Karpas-422 (cell line): ENCODE measurements at places on chromosomes 11 and 22.
A peak's percentile ranks its signal among the peaks of the same experiment; 100 is the strongest.

DNA sequence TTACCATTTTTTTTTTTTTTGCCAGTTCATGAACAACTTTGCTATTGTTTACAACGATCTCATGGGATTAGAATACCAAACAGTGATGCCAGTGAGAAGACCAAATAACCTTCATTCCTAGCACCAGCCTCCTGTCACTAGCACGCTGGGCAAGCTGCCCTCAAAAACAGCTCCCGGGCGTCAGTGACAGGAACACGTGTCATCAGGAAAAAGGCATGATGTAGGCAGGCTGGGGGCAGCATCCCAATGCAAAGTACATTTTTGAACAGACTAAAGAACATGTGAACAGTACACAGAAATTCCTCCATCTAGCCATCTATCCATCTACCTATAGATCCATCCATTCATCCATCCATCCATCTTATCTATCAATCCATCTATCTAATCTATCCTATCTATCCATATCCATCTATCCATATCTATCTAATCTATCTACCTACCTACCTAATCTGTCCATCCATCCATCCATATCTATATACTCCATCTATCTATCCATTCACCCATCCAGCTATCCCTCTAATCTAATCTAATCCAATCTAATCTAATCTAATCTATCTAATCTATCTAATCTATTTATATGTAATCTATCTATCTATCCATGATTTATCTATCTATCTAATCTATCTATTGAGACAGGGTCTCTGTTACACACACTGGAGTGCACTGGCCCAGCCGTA lies 378.5 kb downstream of the SHANK2 start:
- DNase-seq: no peak

GRCh38 chr11:111735262-111736116 lies 30.7 kb downstream of the PPP2R1B start:
- DNase-seq: peak; percentile 81

- no peak for DNase-seq
These were observed 877.6 kb upstream of the CHORDC1 start for GRCh38 chr11:91100427-91100826.

- DNase-seq: no peak
These were observed 6.1 kb upstream of the A4GALT start for GRCh38 chr22:42726811-42727210.

DNA sequence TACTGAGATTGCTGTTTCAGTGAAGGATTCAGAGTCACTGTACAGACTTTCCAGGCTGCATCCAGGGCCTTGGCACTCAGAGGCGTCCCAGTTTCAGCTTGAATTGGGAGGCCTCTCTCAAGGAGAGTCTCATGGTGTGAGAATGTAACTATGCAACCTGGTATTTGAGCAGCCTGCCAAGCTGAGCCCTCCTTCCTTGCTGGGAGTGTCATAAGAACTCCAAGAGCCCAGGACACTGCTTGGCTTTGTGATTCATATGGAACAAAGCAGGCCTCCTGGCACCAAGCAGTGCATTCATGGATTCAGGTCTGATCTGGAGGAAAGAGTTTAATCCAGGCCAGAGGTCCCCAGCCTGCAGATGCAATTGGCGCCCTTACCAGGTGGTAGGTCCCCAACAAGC lies 171.7 kb downstream of the DBX1 start:
- DNase-seq: no peak

DNA sequence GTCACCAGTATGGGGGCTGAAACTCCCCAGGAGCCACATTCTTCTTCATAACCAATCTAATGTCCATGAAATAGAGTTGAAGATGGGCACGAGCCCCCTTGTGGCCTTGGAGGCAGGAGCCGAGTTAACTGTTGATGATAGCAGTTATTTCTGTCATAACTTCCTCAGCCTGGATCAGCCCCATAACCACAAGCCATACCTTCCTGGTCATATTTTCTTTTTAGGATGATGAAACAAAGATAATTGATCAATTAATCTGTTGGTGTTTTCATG lies 65.0 kb upstream of the TTC12 start:
- no peak for DNase-seq

GRCh38 chr22:22464541-22465054 lies 43.9 kb downstream of the ZNF280B start:
- DNase-seq: no peak

GRCh38 chr11:22392561-22392960 lies 54.4 kb downstream of the SLC17A6 start:
- DNase-seq: no peak

GRCh38 chr11:26862801-26863200 lies 131.1 kb upstream of the FIBIN start:
- DNase-seq: no peak

GRCh38 chr22:17913801-17914347 lies 110.5 kb downstream of the MICAL3 start:
- no peak for DNase-seq

DNA sequence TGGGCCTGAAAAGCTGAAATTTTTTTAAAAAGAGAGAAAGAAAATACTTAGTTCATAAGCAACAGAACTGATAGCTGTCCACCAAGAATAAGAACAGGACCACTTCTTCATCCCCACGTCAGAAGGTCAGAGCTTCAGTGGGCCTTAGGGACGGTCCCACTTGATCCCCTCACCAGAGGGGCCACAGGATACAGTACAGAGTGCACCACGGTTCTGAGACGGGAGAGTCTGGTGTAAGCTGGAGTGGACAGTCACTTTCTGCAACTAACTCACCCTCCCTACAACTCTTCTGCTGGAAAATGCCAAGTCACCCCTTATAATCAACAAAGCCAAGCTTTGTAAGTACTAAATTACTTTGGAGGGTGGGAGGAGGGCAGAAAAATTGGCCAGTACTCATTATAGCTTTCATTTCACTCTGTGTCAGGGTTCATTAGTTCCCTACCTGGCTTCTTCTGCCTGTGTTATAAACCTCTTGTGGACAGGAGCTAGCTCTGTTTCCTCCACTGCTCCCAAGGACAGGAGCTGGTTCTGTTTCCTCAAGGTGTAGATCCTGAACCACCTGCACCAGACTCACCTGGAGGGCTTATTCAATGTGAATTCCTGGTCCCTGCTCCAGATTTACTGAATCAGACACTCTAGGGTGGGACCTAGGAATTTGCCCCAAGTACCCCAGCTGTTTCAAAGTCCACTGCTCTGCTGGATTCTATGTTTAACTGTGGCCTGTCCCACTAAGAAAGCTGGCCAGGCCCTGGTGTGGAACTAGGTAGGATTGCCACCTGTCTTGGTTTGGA lies 39.6 kb downstream of the SCGB1A1 start:
- DNase-seq: no peak

DNA sequence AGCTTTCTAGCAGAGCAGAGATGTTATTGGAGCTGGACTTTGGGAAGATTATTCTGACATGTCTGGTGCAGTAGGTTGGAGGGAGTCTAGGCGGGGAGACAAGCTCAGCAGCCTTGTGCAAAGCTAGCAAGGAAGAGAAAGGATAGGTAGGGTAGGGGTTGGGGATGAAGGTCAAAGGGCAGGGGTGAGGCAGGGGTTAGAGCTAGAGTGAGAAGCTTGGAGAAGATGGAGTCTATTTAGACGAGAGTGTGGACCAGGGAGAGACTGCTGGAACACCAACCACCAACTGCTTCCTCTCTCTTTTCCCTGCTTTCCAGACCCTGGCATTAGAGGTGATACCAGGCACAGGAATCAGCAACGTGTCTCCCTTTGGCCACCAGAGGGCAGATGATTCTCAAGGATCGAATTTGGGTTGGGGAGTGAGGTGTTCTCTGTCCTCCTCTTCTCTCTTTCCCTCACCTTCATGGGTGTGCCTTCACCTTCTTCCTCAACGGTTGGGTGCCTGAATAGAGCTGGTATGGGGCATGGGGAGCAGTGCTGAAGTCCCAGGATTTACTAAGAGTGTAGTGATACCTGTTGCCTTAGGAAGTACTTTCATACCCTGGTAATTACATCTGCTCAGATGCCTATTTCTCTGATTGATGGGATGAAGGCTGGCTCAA lies 1.8 kb upstream of the MARK2 start:
- peak; percentile 91 for DNase-seq

DNA sequence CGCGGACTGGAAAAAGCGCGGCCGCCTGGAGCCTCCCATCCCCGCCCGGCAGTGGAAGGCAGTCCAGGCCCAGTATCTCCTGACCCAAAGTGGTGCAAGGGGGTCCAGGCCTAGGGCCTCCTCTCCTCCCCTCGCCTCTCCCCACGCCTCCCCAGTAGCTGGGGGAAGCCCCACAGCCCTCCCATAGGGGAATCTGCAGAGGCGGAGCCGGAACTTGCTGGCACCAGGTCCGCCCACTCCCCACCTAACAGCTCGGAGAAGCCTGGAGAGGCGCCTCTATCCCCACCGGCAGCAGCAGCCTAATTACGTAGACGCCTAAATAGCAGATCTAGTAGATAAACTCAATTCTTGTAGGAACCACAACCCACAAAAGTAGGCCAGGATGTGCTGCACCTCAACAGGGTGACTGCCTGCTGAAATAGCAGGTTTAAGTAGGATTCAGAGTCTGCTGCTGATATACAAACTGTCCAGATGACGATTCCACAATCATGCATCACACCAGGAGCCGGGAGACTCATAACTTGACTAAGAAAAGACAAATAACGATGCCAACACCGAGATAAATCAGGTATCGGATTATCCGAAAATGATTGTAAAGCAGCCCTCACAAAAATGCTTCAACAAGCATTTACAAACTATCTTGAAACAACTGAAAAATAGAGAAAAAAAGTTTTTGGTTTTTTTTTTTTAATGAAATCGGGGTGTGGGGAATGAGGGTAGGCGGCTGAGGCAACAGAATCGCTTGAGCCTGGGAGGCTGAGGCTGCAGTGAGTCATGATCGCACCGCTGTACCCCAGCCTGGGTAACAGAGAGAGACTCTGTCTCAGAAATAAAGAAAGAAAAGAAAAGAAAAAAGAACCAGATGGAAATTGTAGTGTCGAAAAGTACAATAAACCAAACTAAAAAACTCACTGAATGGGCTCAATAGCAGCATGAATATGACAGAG lies 11.4 kb upstream of the BRD1 start:
- DNase-seq: no peak

DNA sequence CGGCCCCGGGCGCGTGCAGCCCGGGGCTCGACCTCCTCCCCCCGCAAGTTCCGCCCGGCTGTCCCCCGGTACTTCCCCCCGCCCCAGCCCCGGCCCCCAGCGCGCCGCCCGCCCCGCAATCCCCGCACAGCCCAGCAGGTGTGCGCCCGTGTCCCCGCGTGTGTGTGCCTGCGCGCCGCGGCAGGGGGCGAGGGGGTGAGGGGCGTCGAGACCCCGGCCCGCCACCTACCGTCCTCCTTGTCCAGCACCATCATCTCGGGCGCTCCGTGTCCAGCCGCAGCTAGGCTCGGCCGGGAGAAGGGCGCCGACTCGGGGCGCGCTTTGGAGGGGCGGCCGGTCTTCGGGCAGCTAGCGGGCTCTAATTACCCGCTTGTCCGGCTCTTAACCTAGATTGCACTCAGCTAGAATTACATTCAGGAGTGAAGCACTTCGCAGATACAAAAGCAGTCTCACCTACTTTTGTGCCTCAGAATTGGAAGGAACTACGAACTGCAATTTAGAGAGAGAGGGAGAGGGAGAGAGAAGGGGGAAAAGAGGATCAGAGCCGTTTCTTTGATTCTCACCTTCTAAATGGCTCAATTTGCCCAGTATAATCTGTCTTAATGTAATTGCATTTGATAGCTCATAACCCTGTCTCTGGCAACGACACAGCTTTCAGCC lies 439 bp downstream of the LMO1 start:
- DNase-seq: no peak

- DNase-seq: no peak
These were observed 25.9 kb upstream of the PDE2A start for GRCh38 chr11:72700146-72700545.

- no peak for DNase-seq
These were observed 16.3 kb upstream of the CCT8L2 start for GRCh38 chr22:16608931-16609330.

DNA sequence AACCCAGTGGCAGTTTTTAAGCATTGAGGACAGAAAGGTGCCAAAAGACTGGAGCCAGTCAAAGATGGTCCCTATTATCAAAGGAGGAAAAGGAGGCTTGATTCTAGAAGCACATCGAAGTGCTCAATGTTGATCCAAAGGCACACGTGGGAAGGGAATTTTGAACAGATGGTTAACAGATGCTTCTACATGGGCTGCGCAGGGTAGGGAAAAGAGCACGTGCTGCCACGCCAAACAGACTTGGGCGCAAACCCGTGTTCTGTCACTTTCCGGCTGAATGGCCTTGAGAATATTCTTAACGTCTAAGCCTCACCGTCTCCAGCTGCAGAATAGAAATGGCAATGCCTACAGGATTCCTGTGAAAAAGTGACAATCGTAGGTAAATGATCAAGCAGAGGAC lies 217.9 kb upstream of the MTNR1B start:
- no peak for DNase-seq

- DNase-seq: no peak
These were observed 4.2 kb downstream of the RAB1B start for GRCh38 chr11:66272596-66272995.

DNA sequence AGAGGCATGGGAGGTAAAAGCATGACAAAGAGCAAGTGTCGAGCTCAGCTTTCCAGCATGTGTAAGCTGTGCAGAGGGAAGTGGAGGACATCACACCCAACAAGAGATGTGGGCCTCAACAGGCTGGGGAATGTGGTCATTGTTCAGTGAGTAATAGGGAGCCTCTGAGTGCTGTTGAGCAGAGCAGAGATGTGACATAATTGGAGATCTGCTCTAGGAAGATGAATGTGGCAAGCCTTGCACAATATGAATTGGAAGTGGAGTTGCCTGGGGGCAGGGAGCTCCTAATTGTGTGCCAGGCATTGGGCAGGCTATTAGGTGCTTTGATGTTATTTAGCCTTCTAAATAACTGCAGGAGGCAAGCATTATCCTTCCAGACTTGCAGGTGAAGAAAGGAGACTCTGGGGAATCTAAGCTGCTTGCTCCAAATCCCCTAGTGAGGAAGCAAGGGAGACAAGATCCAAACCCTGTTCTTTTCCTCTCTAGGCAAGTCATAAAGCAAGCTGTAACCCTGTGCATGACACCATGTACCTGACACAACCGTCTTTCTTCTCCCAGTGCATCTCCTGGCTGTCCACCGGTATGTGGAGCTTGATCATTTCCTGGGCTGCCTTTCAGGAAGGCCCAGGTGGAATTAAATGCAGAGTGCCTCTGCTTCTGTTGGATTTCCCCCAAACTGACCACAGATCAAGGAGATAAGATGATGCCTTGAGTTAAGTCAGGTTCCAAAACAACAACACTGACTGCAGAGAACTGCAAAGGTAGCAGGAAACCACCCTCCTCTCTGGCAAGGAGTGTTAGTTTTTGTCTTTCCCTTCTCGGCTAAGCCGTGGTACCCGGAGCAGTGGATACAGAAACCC lies 221.4 kb downstream of the TENM4 start:
- DNase-seq: no peak
